ENCODE measurements at places on chromosomes 7 and 10.

GRCh38 chr7:6422095-6422494, 25.7 kb downstream of the DAGLB start:
- no peak for DNase-seq

- no peak for DNase-seq
These were observed 396.1 kb downstream of the TNS3 start for GRCh38 chr7:47185839-47186238.

DNA sequence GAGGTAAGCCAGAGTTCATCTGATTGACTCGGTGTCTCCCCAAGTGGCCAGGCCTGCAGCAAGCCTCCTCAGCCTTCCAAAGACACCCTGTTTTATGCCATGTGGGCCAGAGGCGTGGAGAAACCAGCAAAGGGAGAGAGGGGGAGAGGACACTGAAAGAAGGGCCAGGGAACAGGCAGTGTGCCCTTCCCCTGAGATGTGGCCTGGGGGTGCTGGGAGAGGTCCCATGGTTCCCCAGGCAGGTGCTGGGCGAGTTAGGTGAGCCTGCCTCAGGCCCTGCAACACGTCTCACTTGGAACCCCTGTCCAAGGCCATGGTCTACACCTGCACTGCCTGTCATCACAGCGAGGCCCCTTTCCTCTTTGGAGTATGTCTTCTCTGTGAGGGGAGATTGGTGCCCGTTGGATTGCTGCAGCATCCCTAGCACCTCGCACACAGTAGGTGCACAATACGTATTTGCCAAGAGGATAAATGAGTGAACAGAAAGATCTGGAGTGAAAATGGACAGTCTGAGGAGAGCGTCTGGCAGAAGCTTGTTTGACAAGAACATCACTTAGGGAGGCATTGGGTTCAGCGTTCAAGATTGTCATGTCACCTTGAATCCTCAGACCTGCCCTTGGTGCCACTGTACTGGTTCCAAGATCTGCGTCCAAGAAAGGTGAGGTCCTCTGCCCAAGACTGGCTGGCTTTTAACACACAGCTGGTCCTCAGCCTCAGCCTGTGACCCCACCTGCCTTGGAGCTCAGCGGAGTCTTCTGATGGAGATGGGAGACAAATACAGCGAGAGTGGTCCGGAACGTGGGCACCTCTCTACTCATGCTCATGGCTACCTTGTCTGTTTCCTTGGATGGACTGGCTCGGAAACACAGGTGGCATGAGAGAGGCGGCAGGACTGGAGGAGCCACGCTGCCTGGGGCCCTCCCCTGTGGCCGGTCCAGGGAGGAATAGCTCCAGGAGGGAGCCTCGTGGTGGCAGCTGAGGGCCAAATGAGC, 39.8 kb upstream of the NUB1 start:
- no peak for DNase-seq

GRCh38 chr7:41037691-41038090, 665.2 kb downstream of the INHBA start:
- DNase-seq: no peak

GRCh38 chr10:30151581-30152389, 92.4 kb upstream of the JCAD start:
- DNase-seq: peak; percentile 86

GRCh38 chr7:136045992-136046391, 68.8 kb upstream of the MTPN start:
- DNase-seq: no peak

DNA sequence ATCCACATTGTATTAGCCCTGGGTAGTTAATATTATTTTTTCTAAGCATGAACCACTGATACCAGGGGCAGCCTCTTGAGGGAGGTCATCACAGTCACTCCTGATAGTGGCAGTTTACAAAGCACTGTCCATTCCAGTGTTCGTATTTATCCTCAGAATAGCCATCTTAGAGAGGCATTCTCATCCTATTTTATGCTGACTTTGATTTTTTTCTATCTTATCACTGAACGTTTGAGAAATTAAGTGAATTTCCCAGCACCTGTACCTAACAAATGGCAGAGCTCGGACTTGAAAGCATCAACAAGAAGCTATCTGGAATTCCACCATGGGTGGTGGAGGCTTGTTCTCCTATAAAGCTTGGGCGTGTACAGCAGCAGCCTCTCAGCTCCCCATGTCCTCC, 26.1 kb upstream of the MGAM2 start:
- no peak for DNase-seq

- DNase-seq: no peak
These were observed 461.9 kb downstream of the SORCS3 start for GRCh38 chr10:105102977-105103376.
